ENCODE measurements at places on chromosomes 4 and X.

GRCh38 chr4:6663596-6664393 is 23.3 kb downstream of the MRFAP1 start:
- no peak for DNase-seq

DNA sequence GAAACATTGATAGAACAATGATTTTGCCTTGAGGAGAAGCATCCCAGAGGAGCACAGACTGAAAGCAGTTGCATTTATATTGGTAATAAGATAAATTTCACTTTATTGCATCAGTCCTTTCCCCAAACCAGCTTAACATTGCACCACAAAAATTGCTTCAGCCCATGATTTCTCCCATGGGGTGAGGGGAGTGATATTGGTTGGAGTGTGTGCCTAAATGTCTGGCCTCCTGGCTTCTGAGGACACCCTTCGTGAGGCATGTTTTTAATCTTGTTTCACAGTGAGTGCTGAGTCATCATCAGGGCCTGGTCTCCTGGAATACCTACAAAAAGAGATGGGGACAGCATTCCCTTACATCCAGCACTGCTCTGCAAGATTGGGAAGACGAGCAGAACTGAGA is 487.9 kb downstream of the C4orf33 start:
- no peak for DNase-seq

DNA sequence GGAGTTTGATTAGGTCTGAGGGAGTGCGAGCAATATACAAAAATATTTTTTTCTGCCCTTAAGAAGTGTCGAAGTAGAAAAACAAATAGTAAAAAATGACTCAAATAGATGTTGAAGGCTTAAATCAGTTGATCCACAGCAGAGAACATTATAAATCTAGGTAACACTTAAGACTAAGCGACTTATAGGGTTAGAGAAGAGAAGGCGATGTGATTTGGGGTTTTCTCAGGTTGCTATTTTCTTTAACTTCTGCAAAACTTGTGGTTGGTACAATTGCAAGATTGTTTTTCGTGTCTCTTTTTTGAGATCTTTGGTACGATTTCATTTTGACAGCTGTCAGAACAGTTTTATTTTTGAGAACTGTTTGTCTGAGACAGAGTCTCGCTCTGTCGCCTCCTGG is 1479.5 kb downstream of the PCDH7 start:
- no peak for DNase-seq

- DNase-seq = no peak
Measured at GRCh38 chr4:76784237-76784636, 113.7 kb downstream of the SOWAHB start.

GRCh38 chr4:93348896-93349295 is 479.7 kb upstream of the ATOH1 start:
- no peak for DNase-seq

- no peak for DNase-seq
Measured at GRCh38 chr4:163274861-163275260, 57.5 kb downstream of the NPY1R start.

DNA sequence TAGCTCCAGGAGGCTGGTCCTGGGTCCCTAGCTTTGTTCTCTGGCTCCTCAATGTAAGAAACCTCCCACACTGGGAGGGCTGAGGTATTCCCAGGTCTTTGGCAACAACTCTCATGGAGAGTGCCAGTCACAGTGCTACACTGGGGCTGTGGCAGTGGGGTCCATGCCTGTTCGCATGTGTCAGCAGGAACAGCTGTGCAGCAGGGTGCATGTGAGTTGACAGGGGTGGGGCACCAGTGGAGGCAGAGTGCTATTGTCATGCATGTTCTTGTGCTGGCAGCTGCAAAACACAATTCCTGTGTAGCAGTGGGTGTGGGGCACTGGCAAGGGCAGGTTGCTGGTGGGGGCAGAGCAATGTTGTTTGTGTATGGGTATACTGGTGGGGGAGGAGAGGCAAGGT is 246.0 kb downstream of the CXXC4 start:
- no peak for DNase-seq

- no peak for DNase-seq
Measured at GRCh38 chr4:19026281-19026680, 1004.7 kb upstream of the LCORL start.

DNA sequence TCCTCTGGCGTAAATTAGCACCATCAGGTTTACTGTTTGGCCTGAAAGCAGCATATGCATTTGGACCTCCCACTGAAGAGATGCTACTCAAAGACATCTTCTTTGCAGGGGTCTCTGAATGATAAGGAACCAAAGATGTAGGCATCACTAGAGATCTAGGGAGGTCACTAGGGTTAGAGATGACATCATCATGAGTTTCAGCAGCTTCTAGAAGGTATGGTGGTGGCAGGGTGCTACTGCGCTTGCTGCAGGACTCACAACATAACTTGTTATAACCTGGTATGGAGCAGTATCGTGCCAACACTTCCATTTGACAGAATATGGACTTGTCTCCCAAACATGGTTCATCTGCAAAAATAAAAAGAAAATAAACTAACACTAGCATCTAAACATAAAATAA is 251.6 kb downstream of the NPFFR2 start:
- DNase-seq = no peak

DNA sequence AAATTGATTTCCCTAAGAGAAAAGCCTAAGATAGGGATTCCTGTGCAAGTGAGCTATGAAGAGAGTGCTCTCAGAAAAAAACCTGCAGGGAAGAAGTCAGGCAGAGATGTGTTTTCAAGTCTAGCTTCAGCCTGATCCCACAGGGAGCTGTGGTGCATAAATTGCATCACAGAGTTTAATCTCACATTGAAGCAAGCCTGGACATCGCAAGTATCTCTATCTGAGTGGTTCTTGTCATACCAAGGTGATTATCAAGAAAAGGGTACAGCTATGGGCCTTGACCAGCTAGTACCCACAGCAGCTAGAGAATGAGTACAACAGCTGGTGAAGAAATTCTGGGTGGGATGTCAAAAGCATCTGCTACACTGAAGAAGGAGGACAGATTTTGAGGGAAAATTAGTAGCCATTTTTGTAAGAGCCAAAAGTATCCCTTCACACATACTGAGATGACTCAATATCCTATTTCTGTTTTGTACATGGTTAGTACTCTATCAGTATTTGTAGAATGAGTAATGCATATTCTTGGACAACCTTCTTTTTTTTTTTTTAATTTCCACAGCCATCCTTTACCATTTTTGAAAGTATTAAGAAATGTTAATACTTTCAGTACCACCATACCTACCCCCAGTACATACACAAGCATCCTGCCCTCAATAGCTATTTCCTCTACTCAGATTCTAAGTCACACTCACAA is 708.9 kb downstream of the IL1RAPL1 start:
- DNase-seq = no peak

DNA sequence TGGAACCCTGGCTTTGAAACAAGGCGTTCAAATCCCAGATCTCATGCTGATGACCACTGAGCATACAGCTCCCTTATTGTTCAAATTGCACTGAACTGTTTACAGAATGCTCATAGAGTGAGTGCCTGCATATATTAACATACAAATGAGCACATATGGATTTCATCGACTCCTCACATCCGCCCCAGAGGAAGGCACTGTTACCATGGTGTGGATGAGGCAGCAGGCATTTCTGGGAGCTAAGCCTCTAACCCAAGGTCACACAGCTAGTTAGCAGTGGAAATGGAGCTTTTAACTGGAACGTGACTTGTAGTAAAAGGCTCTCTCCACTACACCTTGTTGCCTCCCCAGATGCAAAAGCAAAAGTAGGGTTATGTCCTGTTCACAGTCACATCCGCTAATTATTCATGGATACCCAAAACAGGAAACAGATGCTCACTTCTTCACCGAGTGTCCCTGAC is 289.7 kb downstream of the STK32B start:
- no peak for DNase-seq

GRCh38 chr4:114780205-114780604 is 181.6 kb downstream of the UGT8 start:
- no peak for DNase-seq

DNA sequence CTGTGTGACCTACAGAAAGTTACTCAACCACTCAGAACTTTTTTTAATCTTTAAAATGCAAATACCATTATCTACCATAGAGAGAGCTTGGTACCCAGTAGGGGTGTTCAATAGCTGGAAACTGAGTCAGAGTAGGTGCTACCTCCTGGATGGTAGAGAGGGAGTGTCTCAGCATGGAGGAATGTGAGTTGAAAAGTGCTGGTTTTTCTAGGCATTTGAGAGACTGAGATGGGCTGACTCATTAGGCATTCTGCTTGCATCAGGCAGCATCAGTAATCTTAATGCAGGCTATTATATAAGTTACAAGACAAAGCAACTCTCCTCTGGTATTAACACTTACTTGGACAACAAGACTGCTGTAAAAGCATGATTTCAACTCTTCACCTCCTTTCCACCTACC is 70.9 kb upstream of the ARHGEF9 start:
- DNase-seq = no peak
